Left ventricle myocardium inferior (tissue), 1 donor: ENCODE measurements at places on chromosomes 12 and 14. TPM values are rescaled to one million over a fixed set of nuclear protein-coding genes. Genes with fewer than 3 reads are reported as not detected.

Gene PRPH
- not detected for total RNA-seq

Gene HOXC4
- not detected for total RNA-seq

Gene HHIPL1
- total RNA-seq: 1.2 TPM

Gene HOXC12
- total RNA-seq: not detected

Gene MYO1H
- total RNA-seq: 0.16 TPM

Gene SYT1
- 0.30 TPM for total RNA-seq

Gene LBHD2
- total RNA-seq: not detected

Gene RFLNA
- 0.27 TPM for total RNA-seq

Gene BDKRB1
- not detected for total RNA-seq

Gene CLEC2A
- not detected for total RNA-seq

DNA sequence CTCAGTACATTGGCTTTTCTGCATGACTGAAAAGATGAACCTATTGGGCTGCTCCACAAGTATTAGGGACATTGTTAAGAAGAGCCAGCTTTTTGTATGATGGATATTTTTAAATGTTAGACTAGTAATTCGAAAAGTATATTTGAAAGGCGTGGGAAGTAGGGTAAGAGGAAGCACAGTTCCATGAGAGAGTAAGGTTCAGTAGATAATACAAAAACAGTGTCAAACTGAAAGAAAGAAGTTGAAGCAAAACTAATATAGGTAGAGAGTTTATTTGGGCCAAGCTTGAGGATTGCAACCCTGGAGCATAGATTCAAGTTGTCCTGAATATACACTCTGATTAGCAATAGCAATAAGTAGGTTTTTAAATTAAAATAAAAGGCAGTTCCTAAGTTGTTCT lies 193.9 kb downstream of the RASSF9 start:
- no peaks in the 10 kb centered on the region for H3K4me1 ChIP-seq
- no peaks in the 10 kb centered on the region for H3K27me3 ChIP-seq
- no peak for DNase-seq
- H3K4me3 ChIP-seq: no peak overlapping the region
- no peak overlapping the region for H3K27ac ChIP-seq
- H3K36me3 ChIP-seq: no peaks in the 10 kb centered on the region

- DNase-seq: no peak
- no peak overlapping the region for H3K4me3 ChIP-seq
- no peak overlapping the region for H3K27ac ChIP-seq
- no peaks in the 10 kb centered on the region for H3K27me3 ChIP-seq
- peaks cover 75% of the 10 kb centered on the region for H3K36me3 ChIP-seq
Measured at GRCh38 chr14:39038542-39038941, 64.5 kb downstream of the SEC23A start.

DNA sequence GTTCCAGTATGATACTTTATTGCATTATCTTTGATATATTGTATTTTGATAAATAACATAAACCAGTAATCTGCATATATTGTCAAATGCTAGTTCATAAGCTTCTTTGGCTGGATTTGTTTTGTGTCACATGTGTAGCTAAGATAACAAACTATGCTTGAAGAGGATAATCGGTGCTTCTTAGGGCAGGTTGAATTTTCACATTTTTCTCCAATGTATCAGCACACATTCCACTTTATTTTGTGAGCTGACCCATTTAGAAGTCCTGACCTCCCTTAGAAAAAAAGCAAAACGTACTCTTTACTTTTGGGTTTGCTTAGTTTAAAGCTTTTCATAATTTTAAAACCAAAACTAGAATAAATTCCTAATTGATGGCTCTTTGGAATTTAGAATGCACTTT lies 277.7 kb upstream of the DDHD1 start:
- no peak for DNase-seq
- no peaks in the 10 kb centered on the region for H3K36me3 ChIP-seq
- no peaks in the 10 kb centered on the region for H3K27me3 ChIP-seq
- H3K4me1 ChIP-seq: no peaks in the 10 kb centered on the region
- no peak overlapping the region for H3K4me3 ChIP-seq

GRCh38 chr14:50520947-50521815 lies 11.2 kb downstream of the MAP4K5 start:
- no peaks in the 10 kb centered on the region for H3K36me3 ChIP-seq
- H3K27ac ChIP-seq: peak overlapping the region; percentile 26
- H3K4me3 ChIP-seq: no peak overlapping the region
- H3K4me1 ChIP-seq: peaks cover 19% of the 10 kb centered on the region

DNA sequence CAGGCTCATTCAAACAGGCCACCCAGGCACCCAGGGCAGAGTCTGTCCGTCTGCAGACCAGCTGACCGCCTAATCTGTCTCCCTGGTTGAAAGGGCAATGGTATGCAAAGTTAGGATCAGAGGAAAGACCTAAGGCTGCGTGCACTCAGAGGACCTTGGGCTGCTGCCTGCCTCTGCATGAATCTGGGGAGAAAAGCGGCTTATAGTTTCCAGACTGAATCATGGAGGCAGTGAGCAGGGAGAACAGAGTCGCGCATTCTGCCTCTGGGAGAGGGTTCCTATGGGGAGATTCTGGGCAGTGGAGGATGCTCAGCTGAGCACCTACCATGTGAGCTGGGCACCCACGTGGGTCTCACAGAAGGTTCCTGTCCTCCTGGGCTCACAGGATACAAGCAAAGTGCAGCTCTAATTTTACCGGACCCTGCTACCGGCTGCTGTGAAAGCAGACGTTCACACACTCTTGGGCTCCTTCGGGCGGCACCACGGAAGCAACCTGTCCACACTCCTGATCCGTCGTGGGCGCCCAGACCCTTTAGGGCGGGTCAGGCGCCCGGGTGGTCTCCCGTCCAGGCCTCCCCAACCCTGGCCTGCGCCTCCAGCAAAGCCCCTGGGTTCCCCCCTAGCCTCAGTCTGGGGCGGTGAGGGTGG lies 772 bp downstream of the SCARB1 start:
- no peak for DNase-seq
- peaks cover 29% of the 10 kb centered on the region for H3K4me1 ChIP-seq

- no peak for DNase-seq
- H3K4me1 ChIP-seq: peaks cover 32% of the 10 kb centered on the region
- no peaks in the 10 kb centered on the region for H3K27me3 ChIP-seq
- H3K4me3 ChIP-seq: no peak overlapping the region
Measured at GRCh38 chr12:50241178-50241577, 42.1 kb downstream of the LIMA1 start.

DNA sequence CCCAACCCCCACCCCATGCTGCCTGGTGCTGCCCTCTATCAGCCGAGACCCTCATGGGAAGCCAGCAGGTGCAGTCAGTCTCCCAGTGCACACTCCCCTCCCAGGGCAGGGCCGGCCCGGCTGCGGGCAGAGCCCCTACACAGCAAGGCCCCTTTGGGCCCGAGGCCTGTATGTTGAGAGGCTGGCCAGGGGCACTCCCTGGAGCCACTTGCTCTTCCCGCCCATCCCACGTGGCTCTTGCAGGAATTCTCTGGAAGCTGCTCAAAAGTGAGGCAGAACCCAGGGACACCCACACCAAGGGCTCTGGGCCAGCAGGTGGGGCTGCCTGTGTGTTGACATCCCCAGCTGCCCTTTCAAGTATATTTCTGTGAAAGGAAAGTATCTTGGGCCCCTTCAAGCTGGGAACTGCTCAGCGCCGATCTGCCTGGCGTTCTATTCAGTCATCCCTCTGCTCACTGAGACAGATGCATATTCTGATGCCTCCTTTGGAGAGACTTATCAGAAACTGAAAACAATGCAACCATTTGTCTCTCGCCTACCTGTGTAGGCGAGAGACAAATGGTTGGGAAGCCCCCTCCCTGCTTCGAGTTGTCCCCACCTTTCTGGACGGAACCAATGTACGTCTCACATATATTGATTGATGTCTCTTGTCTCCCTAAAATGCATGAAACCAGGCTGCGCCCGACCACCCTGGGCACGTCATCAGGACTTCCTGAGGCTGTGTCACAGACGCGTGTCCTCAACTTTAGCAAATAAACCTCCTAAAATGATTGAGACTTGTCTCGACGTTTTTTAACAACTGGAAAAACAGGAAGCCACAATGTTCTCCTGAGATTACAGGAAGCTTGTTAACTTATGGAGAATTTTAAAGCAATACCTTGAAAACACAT lies 6.0 kb downstream of the GPR132 start:
- no peak overlapping the region for H3K4me3 ChIP-seq
- peak; percentile 48 for DNase-seq
- H3K4me1 ChIP-seq: peaks cover 60% of the 10 kb centered on the region
- H3K27ac ChIP-seq: peak overlapping the region; percentile 92

DNA sequence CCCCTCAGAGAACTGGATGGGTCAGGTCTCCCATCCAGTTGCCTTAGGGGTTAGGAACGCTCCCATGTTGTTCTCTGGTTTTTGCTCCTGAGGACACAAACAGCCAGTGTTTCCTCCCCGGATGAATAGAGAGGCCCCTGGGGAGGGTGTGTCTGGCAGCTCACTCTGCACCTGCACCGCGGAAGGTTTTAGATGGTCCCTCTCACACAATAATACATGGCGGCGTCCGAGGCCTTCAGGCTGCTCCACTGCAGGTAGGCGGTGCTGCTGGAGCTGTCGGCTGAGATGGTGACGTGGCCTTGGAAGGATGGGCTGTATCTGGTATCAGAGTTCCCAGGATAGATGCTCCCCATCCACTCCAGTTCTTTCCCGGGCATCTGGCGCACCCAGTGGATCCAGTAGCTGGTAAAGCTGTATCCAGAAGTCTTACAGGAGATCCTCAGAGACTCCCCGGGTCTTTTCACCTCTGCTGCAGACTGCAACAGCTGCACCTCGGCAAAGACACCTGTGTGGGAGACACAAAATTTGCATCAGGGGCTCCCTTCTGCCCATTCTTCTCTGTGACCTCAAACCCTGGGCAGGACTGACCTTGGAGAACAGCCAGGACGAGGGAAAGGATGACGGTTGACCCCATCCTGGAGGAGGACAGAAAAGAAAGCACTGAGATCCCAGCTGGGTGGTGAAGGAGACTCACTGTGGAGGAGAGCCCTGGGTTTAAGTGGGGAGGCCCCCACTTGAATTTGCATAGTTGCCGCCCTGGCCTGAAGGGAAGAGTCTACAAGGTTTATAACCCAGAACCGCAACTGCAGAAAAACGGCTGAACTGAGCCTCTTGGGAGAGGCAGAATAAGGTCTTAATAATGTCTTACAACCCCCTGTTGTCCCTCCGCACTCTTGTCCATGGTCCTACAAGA lies 1324.8 kb downstream of the TMEM121 start:
- H3K36me3 ChIP-seq: no peaks in the 10 kb centered on the region
- peaks cover 21% of the 10 kb centered on the region for H3K27me3 ChIP-seq
- H3K4me1 ChIP-seq: peaks cover 11% of the 10 kb centered on the region
- no peak for DNase-seq
- no peak overlapping the region for H3K4me3 ChIP-seq

GRCh38 chr12:89448526-89448925 lies 76.1 kb downstream of the GALNT4 start:
- H3K4me3 ChIP-seq: no peak overlapping the region
- no peak for DNase-seq
- no peaks in the 10 kb centered on the region for H3K27me3 ChIP-seq
- H3K36me3 ChIP-seq: no peaks in the 10 kb centered on the region

DNA sequence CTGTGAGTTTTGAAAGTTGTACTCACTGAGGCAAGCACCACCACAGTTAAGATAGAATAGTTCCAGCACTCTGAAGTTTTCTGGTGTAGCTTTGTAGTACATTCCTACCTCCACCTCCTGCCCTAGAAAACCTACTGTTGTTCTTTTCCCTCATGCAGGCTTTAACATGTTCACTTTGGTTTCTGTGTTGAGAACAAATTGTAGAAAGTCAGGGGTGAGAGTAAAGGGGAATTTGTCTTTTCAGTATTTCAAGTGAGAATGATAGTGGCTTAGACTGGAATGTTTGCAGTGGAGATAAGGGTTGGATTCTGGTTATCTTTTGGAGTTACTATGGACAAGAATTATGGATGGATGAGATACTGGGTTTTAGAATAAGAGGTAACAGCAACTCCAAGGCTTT lies 67.2 kb downstream of the AEBP2 start:
- H3K27ac ChIP-seq: no peak overlapping the region
- H3K4me1 ChIP-seq: peaks cover 30% of the 10 kb centered on the region

GRCh38 chr14:95290871-95291431 lies 28.8 kb downstream of the CLMN start:
- H3K27ac ChIP-seq: peak overlapping the region; percentile 87
- H3K27me3 ChIP-seq: no peaks in the 10 kb centered on the region
- peak overlapping the region; percentile 2 for H3K4me3 ChIP-seq
- peak; percentile 64 for DNase-seq

GRCh38 chr12:113456761-113457160 lies 14.9 kb downstream of the LHX5 start:
- peaks cover 98% of the 10 kb centered on the region for H3K27me3 ChIP-seq
- no peak overlapping the region for H3K27ac ChIP-seq
- H3K4me1 ChIP-seq: no peaks in the 10 kb centered on the region
- H3K4me3 ChIP-seq: no peak overlapping the region
- DNase-seq: no peak

DNA sequence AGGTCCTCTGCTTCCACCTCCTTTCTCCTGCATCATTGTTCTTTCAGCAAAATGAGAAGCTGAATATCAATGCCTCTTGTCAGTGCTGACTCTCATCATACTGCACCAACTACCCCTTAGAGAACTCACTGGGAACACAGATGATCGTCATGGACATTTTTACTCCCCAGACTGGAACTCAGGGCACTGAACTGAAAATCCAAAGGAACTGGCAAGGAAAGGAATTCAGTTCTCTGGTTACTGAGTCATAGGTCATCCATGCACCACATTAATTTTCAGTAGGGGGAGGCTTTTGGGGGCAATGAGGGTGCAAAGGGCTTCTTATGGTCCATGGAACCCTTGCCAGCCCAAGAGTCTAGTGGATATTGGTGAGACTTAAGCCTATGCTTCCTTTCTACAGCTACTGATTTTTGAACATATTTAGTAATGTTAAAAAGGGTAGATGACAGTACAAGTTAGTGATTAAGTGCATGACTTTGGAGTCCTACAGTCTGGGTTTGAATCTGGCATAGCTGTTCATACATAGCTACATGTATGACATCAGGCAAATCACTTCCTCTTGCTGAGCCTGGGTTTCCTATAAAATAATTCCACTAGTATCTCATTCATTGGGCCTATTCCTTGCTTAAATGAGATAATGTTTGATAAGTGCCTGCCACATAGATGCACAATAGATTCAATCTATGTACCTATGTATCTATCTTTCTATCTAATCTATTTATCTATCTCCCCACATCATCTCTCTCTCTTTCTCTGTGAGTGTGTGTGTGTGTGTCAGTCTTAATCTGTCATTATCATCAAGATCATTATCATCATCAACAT lies 29.2 kb downstream of the BBS10 start:
- H3K36me3 ChIP-seq: no peaks in the 10 kb centered on the region
- H3K27ac ChIP-seq: no peak overlapping the region
- no peak overlapping the region for H3K4me3 ChIP-seq
- peaks cover 3% of the 10 kb centered on the region for H3K27me3 ChIP-seq
- DNase-seq: no peak
- H3K4me1 ChIP-seq: no peaks in the 10 kb centered on the region

- no peak overlapping the region for H3K4me3 ChIP-seq
- no peak for DNase-seq
- no peak overlapping the region for H3K27ac ChIP-seq
- H3K27me3 ChIP-seq: no peaks in the 10 kb centered on the region
- H3K36me3 ChIP-seq: peaks cover 33% of the 10 kb centered on the region
- no peaks in the 10 kb centered on the region for H3K4me1 ChIP-seq
Measured at GRCh38 chr12:118418385-118419057, 42.2 kb downstream of the SUDS3 start.

GRCh38 chr12:121934309-121934664 lies 15.9 kb downstream of the CFAP251 start:
- no peak overlapping the region for H3K4me3 ChIP-seq
- peaks cover 11% of the 10 kb centered on the region for H3K36me3 ChIP-seq
- no peaks in the 10 kb centered on the region for H3K27me3 ChIP-seq
